ENCODE measurements at places on chromosomes 2 and 18.

DNA sequence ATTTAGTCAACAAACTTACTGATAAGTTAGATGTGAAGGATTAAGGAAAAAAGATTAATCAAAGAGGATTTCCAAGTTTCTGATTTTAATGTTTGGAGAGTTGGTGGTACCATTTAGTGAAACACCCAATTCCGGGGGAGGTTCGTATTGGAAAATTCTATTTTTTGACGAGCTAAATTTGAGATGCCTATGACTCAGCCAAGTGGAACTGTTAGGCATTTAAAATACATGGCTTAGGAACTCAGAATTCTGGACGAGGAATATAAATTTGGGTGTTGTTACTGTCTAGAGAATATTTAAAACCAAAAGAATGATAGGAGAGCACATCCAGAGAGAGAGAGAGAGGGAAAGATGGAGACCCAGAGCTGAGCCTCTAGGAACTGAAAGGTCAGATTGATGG, 103.6 kb downstream of the TMX3 start:
- no peak for DNase-seq

DNA sequence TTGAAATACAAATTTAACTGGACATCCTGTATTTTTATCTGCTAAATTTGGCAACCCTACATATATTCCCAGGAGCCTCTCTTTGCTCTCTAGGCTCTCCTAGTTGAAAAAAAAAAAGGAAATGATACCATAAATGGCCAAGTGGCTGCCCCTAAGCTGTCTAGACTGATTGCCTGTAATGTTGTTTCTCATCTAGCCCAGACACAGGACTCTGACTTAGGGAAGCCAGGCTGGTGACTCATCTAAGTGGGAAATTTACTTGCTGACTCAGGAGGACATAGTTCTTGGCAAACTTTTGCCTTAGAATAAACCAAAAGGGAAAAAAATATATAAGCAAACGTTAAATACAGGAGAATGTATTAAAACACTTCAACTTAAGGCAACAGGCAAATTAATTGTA, 14.6 kb upstream of the ITGAV start:
- peak; percentile 90 for DNase-seq

- no peak for DNase-seq
Measured at GRCh38 chr2:20562540-20563225, 88.2 kb downstream of the HS1BP3 start.

- peak; percentile 57 for DNase-seq
Measured at GRCh38 chr2:177900082-177900481, 172.5 kb downstream of the PDE11A start.

DNA sequence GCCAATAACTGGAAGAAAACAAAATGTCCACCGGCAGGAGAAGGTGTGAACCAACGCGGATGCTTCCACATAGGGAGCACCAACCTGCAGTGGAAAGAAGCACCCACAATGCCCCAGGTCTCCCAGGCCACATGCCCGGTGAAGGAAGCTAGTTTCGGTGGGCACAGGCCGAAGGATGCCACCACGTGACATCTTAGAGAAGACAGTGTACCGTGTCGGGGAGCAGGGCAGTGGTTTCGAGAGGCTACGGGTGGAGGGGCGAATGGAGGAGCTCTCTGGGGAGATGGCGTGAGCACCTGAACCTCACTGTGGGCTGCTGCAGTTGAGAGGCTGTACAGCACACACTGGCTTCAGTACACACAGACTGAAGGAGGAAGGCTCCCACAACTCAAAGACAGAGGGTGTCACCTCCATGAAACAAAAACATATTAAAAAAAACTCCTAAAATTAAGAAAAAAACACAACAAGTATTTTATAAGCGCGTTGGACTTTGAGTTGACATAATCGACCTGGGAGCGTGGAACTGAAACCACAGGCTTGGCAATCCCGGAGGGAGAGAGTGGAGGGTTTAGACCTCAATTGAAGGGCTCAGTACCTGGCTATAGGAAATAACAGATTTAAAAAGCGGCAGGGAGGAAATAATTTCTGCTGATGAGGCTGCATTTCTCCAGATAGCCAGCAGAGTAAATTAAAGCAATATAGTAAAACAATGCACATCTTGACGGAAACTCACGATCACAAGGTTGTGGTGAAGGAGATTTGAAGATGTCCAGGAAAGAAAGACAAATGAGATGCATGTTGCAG, 160.1 kb downstream of the RTP5 start:
- no peak for DNase-seq

- DNase-seq, result no peak
Measured at GRCh38 chr2:73698101-73698500, 39.0 kb downstream of the TPRKB start.

GRCh38 chr2:174858745-174859144, 94.5 kb upstream of the CHRNA1 start:
- no peak for DNase-seq

Measured in RWPE1 (cell line).